HFFc6 (cell line): ENCODE measurements at places on chromosomes 11 and 22. TPM values are rescaled to one million over a fixed set of nuclear protein-coding genes. Genes with fewer than 3 reads are reported as not detected.

The SPDYC gene
- not detected in 3 replicates for total RNA-seq

The CEP126 gene
- 1.7 to 2.2 TPM (median 2.0 TPM) in 3 replicates for total RNA-seq

The DGCR6 gene
- total RNA-seq = 0.76 and 1.7 TPM in 2 replicates

The CHST1 gene
- 0.08 to 0.18 TPM in 2 of 3 replicates, not detected in the other for total RNA-seq

The DMC1 gene
- total RNA-seq = 1.6 to 6.3 TPM (median 4.4 TPM) in 3 replicates

The PARVB gene
- total RNA-seq = 38.9 to 44.1 TPM (median 40.9 TPM) in 3 replicates

The LARGE1 gene
- 6.7 to 9.8 TPM (median 7.2 TPM) in 3 replicates for total RNA-seq

The OR52I1 gene
- total RNA-seq = not detected in 3 replicates

The SLC22A8 gene
- not detected in 3 replicates for total RNA-seq

- DNase-seq = no peak
Measured at GRCh38 chr11:6864438-6864837, 1.6 kb downstream of the OR10A2 start.

DNA sequence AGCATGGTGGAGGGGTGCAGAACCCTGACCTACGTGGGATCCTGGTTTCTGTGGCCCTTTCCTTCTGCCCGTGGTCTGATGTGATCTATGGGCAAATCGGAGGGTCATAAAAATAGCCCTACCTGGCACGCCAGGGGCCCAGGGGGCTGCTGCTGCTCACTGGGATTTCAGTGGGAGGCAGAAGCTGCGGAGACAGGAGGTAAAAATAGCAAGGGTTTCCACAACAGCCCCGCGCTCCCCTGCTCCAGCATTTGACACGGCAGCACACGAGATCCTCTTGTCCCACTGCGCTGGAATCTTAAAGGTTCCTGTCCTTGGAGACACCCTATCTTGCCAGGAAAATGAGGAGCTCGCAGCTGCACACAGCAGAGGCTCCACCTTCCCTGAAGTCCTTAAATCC, 321.2 kb downstream of the CTTN start:
- no peak for DNase-seq

GRCh38 chr22:19543970-19544708, 19.9 kb upstream of the CLDN5 start:
- DNase-seq = no peak

DNA sequence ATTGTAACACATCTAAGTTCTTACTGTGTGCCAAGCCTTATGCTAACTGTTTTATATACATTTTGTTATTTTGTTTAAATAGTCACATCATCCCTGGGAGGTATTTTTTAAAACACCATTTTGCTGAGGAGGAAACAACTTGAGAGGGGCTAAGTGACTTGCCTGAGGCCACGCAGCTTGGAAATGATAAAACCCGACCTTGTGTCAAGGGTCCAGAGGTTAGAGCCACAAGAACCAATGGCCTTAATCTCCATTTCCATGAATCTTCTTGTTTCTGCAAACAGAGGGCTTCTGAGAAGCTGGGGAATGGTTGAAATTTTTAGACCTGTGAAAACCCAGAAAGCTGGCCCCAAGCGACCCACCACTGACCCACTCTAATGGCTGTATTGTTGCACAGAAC, 16.7 kb downstream of the ABTB2 start:
- no peak for DNase-seq

GRCh38 chr22:37358917-37359316, 68.4 kb downstream of the ELFN2 start:
- DNase-seq = no peak

DNA sequence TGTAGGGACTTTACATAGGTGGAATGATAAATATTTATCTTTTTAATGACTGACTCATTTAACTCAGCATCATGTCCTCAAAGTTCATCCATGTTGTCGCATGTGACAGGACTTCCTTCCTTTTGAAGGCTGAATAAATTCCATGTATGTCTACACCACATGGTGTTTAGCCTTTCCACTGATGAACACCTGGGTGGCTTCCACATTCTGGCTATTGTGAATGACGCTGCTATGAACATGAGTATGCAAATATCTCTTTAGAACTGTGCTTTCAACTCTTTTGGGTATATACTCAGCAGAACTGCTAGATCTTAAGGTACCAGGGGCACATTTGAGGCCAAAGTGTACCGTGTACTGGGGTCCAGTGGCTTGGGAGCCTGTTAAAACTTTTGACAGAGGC, 24.1 kb downstream of the LARGE1 start:
- no peak for DNase-seq

GRCh38 chr11:118979434-118979833, 7.9 kb downstream of the FOXR1 start:
- no peak for DNase-seq

DNA sequence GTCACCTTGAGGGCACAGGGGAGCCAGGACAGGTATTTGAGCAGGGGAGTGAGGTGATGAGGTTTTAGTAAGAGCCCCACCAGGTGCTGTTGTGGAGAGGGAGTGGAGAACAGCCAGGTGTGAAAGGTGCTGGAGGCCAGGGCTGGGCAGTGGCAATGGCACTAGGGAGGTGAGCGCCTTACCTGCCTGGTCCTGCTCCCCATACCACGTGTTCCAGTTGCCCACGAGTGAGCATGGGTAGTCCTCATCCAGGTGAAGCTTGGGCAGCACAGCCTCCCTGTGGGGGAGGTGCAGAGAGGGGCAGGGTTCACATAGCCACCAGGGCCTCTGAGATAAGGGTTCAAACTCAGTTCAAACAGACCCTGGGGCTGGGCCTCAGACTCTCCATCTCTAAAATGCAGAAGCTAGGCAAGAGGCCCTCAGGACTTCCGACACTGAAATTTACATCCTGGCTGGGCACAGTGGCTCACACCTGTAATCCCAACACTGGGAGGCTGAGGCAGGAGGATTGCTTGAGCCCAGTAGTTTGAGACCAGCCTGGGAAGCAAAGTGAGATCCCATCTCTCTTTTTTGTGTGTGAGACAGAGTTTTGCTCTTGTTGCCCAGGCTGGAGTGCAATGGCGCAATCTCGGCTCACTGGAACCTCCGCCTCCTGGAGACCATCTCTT, 11.8 kb downstream of the NIPSNAP1 start:
- DNase-seq = no peak

DNA sequence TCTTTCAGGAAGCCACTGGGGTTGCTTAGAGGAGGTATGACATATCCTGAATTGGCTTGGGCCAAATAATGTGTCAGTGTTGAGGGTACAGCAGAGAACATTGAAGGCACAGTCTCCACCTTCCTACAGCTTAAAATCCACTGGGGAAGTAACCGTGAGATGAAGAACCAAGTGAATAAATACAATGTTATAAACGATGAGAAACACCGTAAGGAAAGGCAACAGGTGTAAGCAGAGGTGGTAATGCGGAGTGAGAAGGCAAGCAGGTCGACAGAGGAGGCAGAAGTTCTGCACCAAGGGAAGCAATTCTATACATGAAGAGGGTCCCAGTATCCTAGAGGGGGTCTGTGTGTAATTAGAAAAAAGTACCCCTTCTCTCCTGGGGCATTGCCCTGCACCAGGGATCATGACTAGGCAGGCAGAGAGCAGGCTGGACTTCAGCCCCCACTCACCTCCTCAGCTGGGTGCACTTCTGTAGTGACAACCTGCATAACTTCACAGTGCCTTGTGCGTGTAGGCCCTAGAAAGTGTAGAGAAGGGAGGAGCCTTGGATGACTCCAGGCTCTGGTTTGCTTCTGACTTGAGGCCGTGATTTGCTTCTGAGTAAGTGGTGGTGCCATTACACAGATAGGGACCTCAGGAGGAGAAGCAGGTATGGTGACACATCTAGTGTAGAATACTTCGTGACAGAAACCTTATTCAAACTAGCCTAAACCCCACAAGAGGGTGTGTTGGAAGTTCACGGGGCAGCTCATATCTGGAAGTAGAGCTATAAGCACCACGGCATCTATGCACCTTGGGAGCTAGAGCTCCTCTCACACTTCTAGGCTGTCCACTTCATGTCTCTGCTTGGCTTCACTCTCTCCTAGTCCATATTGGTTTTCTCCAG, 4.9 kb downstream of the MYOD1 start:
- DNase-seq = no peak

GRCh38 chr11:60785136-60785535, at the start of gene MS4A10:
Gene MS4A10, plus strand, starts transcription at chr11:60785333. Its CDS starts 5,003 bp downstream, at chr11:60790336.
- DNase-seq = no peak

DNA sequence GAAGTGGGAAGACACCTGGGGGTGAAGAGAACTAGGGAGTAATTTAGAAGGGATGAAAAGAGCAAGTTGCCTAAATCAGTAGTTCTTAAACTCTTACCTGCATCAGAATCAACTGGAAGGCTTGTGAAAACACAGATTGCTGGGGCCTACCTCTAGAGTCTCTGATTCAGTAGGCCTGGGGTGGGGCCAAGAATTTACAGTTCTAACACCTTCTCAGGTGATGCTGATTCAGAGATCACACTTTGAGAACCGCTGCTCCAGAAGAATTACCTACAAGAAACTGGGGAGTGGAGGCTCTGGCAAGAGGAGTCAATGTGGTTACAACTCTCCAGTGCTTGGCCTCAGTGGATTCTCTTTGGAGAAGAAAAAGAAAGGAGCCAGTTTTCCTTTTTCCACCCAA, 128.7 kb downstream of the C11orf58 start:
- DNase-seq = no peak

- DNase-seq = no peak
Measured at GRCh38 chr22:45574069-45574703, 71.5 kb downstream of the FBLN1 start.

GRCh38 chr11:48169717-48170116, 46.9 kb upstream of the OR4B1 start:
- no peak for DNase-seq

- peak; percentile 90 for DNase-seq
Measured at GRCh38 chr11:118608360-118609227, 1.2 kb downstream of the PHLDB1 start.

DNA sequence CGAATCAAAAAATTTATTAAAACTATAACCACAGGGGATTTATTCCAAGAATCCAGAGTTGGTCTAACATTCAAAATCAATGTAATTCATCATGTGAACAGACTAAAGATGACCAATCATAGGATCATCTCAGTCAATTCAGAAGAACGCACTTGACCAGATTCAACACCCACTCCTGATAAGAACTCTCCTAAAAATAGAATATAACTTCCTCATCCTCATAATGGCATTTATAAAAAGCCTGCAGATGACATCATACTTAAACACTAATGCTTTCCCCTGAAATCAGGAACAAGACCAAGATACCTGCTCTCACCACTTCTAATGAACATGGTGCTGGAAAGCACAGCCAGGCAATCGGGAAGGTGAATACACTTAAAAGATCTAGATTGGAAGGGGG, 10.5 kb upstream of the MUC2 start:
- no peak for DNase-seq

DNA sequence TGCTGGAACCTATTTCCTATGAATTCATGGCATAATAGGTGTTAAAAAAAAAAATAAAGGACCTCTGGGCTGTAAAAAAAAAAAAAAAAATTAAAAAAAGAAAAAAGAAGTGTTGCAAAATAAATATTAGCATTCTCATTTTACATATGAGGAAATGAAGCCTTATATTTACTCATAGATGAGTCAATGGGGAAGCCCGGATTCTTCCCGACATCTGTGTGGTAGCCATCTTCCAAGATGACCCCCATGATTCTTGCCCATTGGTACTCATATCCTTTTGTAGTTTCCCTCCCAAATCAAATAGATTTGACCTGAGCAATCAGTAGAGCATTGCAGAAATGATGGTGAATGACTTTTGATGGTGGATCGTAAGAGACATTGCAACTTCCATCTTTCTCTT, 3.0 kb upstream of the SWAP70 start:
- no peak for DNase-seq

DNA sequence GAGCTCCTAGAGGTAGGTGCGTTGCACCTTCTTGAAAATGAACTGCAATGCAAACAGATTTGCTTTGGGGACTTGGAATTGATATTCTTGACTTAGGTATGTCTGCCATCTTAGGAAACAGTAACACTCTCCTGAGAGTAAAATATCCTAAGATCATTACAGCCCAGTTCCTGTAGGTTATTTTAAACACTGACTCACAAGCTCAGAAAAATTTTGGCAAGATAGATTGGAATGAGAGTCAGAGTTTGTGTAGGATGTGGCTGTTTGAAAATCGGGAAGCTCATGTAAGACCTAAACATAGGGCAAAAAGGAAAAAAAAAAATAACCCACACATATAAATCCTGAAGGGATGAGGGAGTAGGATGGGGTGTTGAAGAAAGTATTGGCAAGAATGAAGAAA, 377.0 kb upstream of the LRRC4C start:
- no peak for DNase-seq

DNA sequence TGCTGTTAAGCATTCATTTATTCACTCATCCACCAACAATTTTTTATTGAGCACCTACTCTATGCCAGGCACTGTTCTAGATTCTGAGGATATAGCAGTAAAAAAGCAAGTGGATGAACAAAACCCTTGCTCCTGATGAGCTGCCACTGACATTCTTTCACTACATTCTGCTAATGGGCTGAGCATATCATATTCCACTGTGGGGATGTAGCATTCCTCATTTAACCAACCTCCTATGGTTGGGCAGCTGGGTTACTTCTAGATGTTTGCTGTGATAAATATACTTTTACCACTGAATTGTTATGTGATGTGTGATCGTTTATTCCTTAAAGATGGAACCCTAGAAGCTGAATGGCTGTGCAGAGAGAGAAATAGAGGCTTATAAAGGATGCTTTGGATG, 176.9 kb downstream of the MN1 start:
- no peak for DNase-seq

DNA sequence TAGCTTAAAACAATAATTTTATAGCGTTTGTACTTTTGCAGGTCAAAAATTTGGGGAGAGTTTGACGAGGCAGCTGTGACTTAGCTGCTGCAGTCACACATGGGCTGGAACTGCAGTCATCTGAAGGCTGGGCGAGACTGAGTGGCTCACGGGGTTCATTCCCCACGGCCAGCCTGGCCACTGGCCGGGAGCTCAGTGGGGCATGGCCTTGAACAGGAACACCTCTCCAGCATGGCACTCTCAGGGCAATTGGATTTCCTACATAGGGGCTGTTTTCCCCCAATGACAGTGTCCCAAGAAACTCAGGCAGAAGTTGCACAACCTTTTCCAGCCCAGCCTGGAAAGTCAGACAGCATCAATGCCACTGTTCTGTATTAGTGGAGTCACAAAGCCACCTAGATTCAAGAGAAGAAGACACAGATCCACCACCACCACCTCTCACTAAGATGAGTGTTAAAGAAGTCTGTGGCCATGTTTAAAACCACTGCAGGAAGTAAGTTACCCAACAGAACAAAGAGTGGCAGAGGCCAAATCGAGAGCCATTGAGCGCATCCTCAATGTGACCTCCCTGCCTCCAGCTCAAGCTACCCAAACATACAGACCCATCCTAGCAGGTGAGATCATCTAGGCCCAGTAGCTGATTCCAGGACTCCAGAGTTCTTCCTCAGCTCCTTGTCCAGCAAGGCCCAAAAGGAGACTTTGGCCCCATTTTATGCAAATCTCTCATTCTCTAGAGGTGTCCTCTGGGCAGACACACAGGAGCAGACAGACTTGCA, 618.7 kb upstream of the CADM1 start:
- DNase-seq = no peak

- DNase-seq = no peak
Measured at GRCh38 chr11:34264303-34265110, 93.3 kb downstream of the ABTB2 start.

GRCh38 chr11:43567396-43567975, 113.1 kb upstream of the HSD17B12 start:
- peak; percentile 44 for DNase-seq
